Fibroblast of the conjunctiva (primary cell): ENCODE measurements at places on chromosomes 7 and 10.

DNA sequence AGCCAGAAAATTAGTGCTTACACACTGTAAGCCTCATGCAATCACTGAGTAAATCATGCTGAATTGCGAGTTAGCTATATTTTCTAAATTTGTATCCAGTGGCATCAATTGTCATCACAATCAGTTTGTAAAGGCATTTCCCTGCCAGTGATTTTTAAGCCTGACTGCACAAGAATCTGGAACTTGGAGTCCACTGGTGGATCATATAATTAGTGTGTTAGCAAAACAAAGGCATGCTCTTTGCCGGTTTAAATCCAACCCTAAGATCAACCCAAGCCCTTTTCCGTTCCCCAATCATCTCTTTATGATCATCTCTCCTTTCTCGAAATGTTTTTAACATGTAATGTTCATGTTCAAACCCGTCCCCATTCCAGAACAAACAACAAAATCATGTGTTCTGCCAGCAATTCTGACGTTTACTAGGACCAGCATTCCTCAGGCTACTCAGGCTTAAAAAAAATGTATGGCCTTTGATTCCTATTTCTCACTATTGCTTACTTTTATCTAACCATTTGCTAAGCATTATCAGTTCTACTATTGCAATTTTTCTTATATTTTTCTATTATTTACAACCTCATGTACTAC is 649.2 kb downstream of the SORCS1 start:
- no peak for DNase-seq

DNA sequence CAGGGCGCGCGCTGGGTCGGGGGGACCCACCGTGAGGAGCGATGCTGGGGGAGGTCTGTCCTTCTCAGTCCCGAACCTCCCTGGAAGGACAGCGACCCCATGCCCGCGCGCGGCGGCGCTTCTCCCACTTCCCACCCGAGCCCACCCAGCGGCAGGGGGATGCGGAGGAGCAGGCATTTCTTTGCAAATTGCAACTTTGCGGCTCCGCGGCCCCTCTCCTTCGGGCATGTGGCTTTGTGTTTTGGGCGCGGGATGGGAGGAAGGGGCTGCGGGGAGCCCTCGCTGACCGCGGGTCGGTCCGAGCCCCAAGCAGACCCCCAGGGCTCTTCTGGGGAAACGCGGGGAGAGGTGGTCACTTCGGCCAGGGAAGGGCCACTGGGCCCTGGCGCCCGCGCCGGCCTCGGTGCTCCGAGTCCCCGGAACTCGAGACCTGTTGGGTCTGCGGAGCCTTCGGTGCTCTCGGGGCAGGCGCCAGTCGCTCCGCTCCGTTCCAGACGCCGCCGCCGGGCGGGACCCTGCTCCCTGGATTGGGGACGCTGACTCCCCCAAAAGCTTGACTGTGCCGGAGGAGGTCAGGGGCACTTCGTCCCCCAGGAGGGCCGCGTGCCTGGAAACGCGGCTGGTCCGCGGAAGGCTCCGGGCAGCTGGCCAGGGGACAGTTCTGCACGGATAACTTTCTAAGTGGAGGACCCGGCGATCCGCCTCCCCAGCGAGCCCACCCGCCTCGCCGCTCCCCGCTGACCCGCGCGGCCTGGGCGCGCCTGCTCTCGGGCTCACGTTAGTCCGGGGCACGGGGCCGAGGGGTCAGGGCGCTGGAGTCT is 164.2 kb upstream of the DPP6 start:
- no peak for DNase-seq

GRCh38 chr7:157704365-157704764 is 367.6 kb downstream of the DNAJB6 start:
- DNase-seq: no peak

DNA sequence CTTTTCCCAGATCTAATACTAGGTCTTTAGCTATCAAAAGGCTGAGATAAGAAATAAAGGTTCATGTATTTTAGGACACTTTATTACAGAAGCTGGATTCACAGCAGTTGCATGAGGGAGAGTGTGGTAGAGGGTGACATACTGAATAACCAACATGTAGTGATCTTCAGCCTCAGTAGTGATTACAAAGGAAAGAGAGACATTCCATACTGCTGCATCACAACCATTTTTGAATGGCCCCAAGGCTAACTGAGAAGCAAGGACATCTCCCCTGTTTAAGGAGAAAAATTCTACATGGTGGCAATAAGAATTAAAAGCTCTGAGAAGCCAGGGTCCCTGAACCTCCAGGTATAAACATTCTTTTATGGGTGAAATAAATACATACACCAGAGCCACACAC is 35.3 kb downstream of the COG5 start:
- DNase-seq: no peak

DNA sequence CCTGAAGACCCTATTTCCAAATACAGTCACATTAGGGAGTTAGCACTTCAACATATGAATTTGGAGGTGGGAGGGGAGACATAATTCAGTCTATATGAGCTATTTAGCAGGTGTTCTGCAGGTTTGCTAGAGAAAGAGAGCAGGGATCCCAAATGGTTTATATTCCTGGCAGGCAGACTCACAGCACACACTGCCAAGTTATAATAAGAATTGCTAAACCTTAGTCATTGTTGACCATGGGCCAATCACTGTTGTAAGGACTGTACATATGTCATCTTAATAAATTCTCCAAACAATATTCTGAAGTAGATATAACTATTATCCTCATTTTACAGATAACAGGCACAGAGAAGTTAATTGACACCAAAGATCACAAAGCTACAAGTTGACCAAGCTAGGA is 1.5 kb upstream of the CCDC3 start:
- DNase-seq: peak; percentile 12

DNA sequence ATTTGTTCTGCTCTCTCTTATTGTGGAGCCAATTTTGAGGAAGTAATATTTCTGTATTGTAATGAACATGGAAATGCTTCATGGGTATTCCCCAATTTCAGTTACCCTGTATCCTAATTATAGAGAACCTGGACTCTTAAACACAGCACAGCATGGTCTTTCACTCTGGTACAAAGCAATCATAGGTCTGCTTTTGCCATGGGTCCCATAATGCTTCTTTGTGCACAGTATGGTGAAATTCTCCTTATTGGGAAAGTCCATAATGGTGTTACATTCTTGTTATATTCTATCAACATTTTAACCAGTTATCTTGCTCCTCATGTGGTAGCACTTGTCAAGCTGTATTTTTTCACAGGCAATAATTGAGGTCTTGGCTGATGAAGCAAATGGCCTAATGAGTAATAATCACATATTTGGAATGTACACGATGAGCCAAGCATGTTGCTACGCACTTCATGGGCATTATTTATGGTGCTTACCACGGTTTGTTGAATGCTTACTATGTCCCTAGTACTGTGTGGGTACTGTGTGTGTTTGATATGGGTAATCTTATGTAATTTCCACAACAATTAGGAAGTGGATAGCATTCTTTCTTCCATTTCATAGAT is 42.9 kb downstream of the PRKG1 start:
- no peak for DNase-seq

GRCh38 chr7:44463169-44463808 is 27.2 kb downstream of the NUDCD3 start:
- no peak for DNase-seq

- DNase-seq: no peak
These were observed 39.4 kb upstream of the SH2D4B start for GRCh38 chr10:80498078-80498832.

DNA sequence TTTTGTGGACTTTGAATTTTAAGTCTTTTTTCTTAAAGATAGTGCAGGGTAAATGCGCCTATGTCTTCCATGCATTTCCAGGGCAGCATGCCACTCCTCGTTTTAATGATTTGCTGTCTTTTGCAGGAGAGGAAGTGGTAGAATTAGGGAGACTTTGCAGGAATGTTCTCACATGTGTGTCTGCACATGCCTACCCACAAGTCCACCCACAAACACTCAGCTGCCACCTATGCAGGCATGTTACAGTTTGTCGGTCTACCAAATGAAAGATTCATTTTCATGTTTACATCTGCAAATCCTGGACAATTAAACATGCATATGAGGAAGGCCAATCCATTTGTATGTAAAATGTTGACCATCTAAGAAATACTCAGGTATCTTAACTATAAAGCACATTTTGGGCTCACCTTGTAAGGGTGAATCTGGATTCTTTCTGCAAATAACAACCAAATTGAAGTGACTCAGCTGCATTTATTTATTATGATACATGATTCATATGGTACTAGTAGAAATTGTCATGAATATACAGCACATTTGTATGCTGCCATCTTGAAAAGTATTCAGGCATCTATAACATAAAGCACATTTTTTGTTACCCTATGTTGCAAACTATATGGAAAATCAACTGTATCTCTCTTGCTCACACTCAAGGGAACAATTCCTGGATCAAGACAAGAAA is 4.7 kb upstream of the TEX36 start:
- DNase-seq: no peak

DNA sequence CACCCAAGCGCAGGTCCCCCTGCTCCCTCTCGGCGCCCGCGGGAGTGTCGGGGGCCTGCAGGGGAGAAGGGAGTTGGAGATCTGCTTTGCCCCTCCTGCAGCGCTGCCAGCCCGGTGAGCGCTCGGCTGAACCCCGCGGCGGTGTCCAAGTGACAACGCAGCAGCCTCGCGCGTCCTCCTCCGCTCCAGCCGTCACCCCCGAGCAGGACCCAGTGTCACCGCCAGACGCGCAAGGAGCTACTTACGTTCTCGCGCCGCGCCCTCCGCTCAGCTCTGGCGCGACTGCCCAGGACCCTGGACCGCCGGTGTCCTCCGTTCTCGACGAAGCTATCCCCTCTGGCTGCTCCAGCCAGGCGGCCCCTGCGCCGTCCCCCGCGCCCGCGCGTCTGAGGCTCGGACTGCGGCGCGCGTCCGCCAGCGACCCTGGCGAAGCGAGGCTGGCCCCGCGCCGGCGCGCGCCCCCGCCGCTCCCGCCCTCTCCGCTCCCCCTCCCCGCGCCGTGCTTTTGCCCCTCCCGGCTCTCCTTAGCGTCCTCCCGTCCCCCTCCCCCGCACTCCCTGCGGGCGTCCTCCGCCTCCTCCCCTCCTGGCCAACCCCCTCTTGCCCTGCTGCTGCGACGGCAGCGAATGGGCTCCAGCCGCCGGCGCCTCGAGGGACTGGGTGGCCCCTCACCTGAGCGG is at the start of gene NRCAM:
Gene NRCAM, minus strand, starts transcription at position 439 of the 680 bp plus-strand sequence. CDS start 216,372 bp downstream, outside the sequence.
- DNase-seq: peak; percentile 31

DNA sequence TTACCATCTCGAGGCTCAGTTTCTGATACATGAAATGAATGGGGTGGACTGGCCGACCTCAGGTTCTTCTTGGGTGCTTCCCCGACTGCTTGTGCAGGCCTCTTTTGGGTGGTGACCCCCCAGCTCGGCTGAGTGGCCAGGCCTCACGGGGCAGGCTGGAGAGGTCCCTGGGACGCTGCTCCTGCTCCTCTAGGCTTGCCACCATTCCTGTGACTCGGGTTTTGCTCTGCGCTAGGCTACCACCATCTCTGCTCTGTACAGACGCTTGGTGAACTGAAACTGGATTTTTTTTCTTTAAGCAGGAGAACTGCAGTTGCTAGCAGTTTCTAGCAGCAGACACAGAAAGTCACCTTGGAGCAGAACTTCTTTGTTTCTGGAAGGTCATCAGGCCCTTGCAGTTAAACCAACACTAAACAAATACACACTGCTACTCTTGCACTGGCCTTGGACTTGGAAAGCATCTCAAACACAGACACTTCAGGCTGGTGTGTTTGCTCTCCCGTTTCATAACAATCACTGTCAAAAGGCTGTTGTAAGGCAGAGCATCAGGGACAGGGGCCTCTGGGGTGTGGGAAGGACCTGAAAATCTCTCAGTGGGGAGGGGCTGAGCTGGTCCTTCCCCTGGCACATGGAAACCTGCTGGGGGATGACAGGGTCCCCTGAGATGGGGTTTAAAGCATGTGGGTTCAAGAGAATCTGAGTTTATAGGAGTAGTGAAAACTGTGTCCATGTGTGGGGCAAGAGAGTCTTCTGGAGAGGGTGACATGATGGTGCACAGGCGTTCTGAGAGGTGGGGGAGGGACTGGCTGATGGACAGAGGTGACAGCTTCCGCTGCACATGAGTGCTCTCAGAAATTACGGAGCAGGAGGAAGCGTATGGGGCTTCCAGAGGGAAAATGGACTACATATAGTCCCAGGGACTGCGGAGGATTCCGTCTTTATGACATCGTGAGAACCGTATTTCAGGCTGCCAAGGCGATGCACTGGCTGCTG is 35.0 kb upstream of the GIMAP8 start:
- no peak for DNase-seq

DNA sequence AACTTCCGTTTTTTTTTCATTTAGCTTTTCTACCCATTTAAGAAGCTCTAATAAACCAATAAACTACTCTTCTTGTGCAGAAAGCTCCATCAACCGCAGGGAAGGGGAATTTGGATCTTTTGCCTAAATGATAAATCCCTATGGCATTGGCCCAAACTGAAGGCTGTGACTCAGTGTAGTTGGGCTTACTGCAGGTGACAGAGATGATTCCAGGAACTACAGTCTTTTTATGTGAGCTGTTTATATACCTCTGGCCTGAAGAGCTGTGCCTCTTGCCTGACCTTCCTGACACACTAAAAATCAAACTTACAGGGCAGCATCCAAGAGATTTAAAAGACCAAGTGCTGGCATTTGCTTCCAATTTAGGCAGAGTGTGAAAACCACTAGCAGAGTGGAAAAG is 25.2 kb downstream of the ABCB1 start:
- DNase-seq: no peak

GRCh38 chr7:88789480-88790064 is 6.0 kb downstream of the TEX47 start:
- DNase-seq: no peak

- DNase-seq: no peak
These were observed 157.3 kb upstream of the CDK1 start for GRCh38 chr10:60621018-60621417.

DNA sequence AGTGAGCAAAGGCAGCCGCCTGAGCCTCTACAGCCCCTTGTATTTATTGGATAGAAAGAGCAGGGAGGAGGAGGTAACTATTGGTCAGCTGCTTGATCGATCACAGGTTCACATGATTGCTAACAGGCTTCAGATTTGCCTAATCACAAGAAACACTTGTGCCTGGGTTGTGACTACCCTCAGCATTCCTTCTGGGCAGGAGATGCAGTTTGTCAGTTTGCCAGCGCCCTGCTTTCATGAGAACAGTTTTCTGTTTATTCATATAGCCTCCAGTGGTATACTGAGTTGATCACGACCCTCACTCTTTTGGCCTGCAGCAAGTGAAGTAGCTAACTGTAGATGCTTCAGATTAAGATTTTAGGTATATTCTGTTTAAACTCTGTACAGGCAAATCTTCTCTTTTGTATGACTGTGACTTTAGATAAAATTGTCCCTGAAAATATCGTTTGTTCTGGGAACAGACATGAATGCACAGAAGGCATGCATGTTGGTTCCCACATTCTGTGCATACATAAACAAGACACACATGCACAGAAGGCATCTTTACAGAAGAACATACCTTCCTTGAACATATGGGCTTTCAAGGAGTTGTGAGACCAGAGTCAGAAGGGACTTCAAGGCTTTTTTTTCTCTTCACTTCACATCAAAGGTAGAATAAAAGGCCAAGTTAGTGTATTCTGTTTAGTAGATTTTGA is 422.4 kb upstream of the STEAP1 start:
- DNase-seq: no peak

DNA sequence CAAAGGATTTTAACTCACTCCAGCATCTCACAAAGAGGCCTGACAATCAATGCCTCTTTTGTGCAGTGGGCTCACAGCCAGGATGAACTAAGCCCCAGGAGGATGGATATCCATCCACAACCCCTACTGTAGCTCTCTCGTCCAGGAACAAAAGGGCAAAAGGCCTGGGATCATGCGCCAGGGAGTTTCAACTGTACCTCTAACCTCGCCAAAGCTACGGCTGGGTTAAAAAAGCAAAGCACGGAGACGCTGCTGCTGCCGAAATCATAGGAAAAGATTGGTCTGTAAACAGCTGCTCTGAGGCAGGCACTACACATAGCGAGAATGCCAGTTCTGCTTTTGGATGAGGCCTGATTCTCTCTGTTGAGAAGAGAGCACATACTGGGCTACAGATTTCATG is 32.1 kb downstream of the VSTM4 start:
- DNase-seq: peak; percentile 47
